Transverse colon (tissue), 4 donors: ENCODE measurements at places on chromosomes 2 and 18.
A peak's percentile ranks its signal among the peaks of the same experiment; 100 is the strongest.

DNA sequence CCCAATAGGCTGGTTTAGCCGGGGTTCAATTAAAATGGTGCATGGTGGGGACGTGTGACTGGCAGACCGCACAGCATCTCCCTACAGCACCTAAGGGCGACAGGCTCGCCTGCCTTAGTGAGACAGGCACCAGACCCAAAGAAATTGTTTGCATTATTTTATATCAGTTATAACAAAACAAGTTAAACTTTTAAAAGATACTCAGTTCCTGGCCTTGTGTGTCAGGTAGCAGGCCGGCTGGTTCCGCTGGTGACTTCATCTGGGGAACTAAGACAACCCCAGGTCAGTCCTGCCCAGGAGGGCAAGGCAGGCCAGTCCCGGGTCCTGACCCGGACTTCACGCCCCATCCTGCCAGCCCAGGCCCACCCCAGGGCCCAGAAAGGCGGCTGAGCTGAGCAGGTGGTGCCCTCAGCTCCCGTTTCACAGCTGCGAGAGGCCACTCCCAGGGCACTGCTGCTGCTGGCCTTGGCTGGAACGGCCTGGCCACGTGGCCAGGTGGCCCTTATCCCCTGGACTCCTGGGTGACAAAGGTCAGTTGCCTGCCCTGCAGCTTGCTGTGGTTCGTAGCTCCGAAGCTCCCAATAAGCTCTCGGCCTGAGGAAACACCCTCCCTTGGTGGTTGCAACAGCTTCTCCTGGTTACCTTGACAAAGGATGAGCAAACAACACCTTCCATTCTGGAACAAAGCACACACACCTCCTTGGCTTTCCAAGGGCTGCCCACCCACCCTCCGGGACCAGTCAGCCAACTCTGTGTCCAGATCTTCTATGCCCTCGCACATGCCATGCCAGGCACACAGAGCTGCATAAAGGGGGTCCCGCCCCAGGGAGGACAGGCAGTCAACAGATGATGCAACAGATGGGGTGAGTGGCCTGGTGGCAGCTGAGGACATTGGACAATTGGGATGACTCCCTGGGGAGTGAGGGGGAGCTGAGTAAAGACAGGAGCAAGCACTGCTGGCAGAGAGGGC lies 11.3 kb upstream of the AGXT start:
- DNase-seq, result peak; percentile 54

DNA sequence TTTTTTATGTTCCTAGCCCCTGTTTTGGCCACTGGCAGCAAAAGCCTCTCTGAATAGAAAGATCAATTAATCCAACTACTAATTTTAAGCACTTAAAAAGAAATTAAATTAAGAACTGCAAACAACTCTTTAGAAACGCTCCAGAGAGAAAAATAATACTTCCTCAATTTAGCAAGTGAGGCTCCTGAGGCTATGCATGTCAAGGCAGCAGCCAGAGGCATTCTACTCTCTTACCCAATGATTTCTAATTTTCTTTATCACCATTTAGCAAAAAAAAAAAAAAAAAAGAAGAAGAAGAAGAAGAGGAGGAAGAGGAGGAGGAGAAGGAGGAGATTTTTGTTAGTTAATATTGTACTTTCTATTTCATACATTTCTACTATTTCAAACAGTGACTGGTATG lies 68.5 kb downstream of the TMEM237 start:
- no peak for DNase-seq

DNA sequence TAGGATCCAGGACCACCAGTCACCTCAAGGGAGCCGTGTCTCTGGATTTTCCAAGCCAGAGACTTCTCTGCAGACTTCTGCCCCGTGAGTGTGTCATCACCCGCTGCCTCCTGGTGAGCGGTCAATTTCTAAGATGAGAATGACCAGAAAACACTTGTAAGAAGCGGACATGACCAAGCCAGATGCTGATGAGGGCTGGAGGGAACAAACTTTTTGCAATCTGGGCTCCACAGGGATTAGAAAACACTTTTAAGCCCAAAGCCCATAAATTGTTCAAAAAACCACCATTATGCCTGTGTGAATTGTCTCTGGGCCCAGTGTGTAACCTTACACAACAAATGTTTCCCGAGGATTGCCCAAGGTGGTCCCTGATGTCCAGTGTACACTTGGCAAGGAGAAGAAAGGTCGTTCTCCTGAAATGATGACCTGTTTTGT lies 5.3 kb upstream of the NPPC start:
- no peak for DNase-seq

DNA sequence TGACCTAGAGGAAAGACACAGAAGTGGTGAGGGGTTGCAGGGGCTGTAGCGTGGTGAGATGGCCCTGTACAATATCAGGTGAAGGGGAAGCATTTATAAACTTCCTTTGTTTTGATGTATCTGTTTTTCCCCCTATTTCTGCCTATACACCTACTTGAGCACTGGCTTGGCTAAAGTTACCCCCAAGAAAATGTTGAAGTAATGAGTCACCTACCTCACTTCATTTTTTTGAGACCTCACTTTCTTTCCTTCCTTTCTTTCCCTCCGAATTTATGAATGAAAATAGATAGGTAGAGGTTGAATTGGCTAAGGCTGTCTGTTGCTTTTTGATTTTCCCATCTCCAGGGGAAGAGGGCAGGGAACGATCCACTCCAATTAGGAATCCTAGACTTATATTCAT lies 231.1 kb upstream of the EPAS1 start:
- no peak for DNase-seq

DNA sequence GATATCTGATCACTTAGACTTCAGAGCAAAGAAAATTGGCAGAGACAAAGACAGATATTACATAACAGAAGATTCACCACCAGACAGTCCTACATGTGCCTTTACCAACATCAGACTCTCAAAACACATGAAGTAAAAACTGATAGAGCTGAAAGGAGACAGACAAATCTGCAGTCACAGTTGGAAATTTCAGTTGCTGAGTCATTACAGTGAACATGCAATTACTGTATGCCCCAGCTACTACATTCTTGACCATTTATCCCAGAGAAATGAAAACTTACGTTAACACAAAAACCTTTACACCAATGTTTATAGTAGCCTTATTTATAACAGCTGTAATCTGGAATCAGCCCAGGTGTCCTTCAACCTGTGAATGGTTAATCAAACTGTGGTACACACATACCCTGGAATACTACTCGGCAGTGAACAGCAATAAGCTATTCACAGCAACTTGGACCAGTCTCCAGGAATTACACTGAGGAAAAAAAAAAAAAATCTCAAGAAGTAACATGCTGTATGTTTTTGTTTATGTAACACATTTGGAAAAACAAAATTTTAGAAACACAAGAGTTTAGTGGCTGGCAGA lies 7.5 kb upstream of the SCLY start:
- no peak for DNase-seq

- DNase-seq, result peak; percentile 59
These were observed 57.8 kb upstream of the RGPD5 start for GRCh38 chr2:109736177-109736827.

DNA sequence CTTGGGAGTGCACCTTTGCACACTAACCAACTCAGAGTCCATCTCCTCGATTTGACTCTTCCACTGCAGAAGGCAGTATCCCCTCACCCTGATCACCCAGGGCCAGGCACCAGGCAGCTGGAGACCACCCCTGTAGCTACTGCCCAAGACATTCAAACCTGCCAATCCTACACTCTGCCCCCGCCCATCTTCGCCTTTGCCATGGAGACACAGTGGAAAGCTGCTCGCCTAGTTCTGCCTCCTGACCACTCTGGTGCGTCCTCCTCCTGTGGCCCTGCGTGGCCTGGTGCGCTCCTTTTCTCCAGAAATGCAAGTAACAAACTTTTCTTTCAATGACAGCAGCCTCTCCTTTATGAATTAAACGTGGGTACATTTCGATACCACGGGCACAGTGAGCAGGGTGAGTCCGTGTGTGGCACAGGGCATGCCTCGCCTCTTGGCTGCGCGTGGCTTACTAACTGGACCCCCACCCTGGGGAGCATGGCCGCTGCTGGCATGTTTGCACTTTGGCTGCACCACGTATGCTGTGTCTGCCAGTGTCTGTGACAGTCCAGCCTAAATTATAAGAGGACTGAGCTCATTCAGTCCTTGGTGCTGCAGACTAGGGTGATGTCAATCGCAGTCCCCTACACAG lies 47.6 kb downstream of the LONRF2 start:
- no peak for DNase-seq

GRCh38 chr2:156320486-156321098 lies 11.9 kb downstream of the NR4A2 start:
- peak; percentile 25 for DNase-seq

DNA sequence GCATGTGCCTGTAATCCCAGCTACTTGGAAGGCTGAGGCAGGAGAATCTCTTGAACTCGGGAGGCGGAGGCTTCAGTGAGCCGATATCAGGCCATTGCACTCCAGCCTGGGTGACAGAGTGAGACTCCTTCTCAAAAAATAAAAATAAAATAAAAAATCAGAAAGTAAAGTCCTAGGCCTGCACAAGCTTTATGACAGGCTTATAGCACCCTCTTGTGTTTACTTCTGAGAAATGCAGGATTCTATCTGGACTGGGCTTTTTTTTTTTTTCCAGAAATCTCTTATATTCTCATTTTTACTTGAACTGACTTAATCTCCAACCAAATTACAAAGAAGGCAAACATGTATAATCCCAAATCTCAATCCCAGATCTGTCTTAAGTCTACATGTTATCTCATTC lies 26.1 kb upstream of the REG3G start:
- DNase-seq, result no peak

GRCh38 chr2:136131961-136132824 lies 14.2 kb upstream of the CXCR4 start:
- DNase-seq, result peak; percentile 59

DNA sequence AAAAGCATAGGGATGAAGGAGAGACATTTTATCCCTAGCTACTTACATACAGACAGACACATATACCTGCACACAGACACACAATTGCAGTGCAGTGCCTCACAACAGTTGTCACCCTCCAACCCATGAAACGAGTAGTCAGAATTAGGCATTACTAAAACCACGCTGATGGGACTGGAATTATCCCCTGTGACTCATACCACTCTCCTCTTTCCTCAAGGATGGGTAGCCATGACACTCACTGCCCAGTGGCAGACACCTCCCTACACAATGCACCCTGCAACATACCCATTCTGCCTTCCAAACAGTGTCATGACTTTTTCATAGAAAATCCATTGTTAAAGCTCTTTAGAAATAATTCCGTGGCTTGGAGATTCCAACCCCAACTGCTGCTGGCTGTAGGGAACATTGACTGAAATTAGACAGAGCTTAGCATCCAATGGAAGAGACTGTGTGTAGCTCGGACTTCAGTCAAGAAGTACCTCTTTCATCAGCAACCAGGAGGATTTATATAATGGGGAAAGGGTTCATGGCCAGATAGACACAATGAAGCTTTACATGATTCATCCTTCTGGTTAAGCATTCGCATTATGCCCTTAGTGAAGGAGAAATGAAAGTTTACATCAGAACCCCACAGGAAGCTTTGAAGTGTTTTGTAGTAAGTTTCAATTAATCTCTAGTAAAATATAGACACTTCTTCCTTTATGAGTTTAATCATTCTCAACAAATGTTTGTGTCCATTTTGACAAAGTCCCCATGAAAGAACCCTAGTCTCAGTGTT lies 155.2 kb downstream of the FBXO15 start:
- no peak for DNase-seq

DNA sequence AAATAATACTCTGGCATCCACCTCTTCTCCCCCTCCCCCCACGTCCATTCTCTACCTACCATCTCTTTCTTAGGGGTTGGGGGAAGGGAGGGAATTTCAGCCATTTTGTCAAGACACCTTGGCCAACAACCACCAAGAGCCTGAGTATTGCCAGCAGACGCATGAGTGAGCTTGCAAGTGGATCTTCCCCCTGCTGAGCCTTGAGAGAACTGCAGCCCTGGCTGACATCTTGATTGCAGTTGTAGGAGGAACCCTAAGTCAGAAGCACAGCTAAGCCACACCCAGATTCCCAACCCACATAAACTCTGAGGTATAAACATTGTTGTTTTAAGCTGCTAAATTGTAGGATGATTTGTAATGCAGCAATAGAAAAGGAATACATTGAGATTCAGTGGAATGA lies 165.6 kb downstream of the TMEFF2 start:
- DNase-seq, result no peak

DNA sequence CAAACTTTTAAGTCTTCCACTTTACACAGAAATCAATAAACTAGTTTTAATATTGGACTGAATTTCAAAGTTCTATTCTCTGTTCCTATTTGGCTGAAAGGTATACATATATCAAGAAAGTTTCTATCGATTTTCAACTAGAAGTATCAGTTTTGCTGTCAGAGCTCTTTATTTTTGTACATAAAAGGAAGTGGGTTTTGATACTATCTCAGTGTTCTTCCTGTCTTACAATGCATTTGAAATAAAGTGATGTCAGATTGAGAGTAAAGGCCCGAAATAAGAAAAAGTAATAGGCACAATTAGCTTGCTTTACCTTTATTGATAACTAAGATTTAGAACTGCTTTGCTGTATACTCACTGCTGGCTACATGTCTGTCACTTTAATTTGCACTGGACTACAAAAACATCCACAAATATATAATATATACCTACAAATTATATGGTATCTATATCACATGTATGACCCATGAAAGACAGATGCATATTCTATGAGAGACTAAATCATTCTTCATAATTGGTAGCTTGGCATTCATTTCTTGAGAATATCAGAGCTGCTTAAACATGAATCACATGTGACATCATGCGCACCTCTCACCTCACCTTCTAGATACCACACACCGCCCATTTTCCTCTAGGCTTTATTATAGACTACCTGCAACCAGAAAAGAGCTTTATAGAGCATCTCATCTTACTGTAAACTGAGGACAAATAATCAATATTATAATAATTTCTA lies 83.6 kb downstream of the ASXL2 start:
- no peak for DNase-seq

DNA sequence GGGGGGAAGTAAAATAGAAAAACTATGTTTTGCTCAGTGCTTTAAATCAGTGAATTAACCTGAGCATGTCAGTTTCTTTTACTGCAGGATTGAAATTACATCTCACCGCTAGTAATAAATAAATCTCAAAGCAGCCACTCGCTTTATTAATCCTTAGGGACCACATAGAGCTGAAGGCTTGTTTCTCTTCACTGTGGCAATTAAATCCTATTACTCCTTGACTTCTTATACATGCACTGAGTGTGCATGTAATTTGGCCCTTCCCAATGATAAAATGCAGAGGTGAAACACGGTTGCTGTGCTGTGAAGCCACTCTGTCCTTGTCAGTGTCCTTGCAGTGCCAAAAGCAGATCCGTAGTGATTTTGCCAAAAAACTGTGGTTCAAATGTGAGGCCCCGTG lies 77.1 kb upstream of the RBM44 start:
- no peak for DNase-seq

- no peak for DNase-seq
These were observed 174.6 kb upstream of the ALPP start for GRCh38 chr2:232203936-232204335.

DNA sequence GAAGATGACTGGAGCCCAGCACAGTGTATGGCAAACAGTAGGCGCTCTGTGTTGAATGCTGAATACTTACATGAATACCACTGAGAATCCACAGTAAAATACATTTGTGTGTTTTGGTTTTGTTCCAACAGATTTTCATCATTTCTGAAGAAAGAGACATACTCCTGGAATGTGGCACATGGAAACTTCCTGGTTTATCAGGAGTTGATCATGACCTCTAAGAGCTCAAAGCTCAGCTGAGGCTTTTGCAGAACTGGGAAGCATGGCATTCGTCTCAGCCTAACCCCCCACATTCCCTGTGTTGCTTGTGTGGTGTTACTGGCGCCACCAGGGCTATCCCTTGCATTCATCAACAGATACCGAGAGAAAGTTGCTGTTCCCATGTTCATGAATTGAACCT lies 316.9 kb upstream of the REV1 start:
- DNase-seq, result no peak

GRCh38 chr2:142315346-142315745 lies 184.5 kb upstream of the LRP1B start:
- DNase-seq, result no peak

- DNase-seq, result no peak
These were observed 229.5 kb upstream of the COPS8 start for GRCh38 chr2:236855866-236856847.
